Left colon (tissue), 2 donors: ENCODE measurements at places on chromosomes 5 and 9. TPM values are rescaled to one million over a fixed set of nuclear protein-coding genes. Genes with fewer than 3 reads are reported as not detected.
A peak's percentile ranks its signal among the peaks of the same experiment; 100 is the strongest.

GMCL2 gene
- total RNA-seq: not detected

GRCh38 chr9:88007291-88007650 is 32.9 kb upstream of the CDK20 start:
- DNase-seq: no peak

GRCh38 chr9:87178302-87178701 is 231.0 kb upstream of the GAS1 start:
- DNase-seq: no peak

SLC46A2 gene
- total RNA-seq: not detected

DNA sequence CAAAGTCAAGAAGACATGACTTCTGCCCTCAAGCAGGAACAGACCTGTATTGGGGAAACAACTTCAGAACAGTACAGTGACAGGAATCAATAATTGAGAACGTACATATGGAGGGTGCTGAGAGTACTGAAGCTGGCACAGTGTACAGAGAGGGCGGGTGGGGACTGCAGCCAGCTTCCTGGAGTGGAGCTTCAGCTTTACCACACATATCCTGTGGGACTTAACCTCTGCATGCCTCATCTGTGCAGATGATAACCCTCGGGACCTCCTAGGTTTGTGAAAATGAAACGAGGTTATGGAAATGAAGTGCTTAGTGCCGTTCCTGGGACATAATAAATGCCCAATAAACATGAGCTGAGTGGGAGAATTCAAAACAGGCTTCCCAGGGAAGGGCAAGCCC is 22.1 kb upstream of the RARS1 start:
- no peak for DNase-seq

PCDHB9 gene
- total RNA-seq: 0.61 TPM

DNA sequence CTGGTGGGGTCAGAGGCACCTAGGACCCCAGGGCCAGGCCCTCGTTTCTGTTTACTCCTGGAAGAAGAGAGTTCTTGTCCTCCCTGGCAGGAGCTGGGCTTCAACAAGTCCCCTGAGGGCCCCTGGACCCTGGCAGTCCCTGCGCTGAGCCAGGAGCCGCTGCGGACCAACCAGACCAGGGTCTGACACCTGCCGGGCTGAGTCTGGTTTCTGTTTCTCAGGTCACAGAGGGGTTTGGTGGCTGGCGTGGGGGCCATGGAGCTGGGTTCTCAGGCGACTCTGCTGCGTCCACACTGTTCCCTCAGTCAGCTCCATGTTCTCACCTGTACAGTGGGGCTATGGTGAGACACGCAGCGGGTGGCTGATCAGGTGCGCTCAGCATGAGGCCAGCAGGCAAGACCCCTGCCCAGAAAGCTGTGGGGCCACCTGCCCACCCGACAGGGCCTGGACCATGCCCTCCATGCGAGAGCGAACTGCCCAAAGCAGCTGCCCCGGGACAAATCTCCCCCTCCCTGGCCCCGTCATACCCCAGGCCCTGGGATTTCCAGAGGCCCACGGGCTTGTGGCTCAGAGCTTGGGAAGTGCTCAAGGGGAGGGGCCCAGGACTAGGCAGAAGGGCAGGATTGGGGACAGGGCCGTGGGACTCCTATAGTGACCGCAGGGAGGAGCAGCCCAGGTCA is 17.9 kb upstream of the NOTCH1 start:
- DNase-seq: no peak

CORO2A gene
- total RNA-seq: 70.4 TPM

C5orf58 gene
- total RNA-seq: not detected

- peak; percentile 59 for DNase-seq
Measured at GRCh38 chr9:137492464-137493363, 33.6 kb upstream of the NSMF start.

ZNF462 gene
- 33.4 TPM for total RNA-seq

GRCh38 chr5:132773114-132773513 is 3.9 kb downstream of the SEPTIN8 start:
- DNase-seq: no peak

DNA sequence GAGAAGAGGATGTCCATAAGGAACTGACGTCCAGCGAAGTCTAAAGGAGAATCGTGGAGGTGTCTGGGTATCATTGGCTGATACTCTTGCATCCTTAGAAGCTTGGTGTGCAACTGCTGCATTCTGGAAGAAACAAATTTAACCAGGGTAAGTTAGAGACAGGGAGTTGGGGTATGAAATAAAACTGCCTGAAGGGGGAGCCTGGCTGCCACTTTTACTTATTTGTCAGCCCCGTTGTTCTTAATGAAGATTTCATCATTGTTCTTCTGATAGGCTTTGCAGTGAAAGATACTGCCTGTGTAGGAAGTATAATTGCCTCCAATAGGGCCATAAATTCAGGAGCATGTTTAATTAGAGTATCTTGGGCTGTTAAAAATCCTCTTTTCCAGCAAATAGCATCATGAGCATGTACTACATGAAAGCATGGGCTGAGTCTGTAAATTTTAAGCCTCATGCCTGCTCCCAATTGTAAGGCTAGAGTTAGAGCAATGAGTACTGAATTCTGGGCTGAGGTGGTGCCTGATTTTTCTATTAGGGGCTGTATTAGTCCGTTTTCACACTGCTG is 1264.5 kb upstream of the ACO1 start:
- DNase-seq: no peak

GRCh38 chr5:159427180-159428012 is 97.1 kb upstream of the IL12B start:
- DNase-seq: no peak

DNA sequence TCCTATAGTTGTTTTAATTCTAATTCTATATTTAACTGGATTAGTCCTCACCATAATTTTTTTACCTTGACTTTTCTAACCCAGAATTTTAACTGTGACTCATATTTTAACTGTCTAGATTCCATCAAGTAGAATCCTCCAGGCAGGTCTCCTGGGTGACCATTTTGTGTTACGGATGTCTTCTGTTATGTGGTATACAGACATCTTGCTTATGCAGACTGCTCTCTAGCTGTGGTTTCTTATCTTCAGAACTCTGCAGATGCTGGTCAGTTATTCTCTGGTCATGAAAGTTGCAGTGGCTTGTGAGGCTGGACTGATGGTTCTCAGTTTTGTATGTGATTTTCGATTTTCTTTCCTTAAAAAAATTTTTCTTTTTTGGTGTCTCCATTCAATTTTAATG is 139.4 kb downstream of the ATG10 start:
- DNase-seq: no peak

- DNase-seq: no peak
Measured at GRCh38 chr5:35096216-35096615, 48.5 kb upstream of the AGXT2 start.

- DNase-seq: no peak
Measured at GRCh38 chr9:1748407-1748806, 266.7 kb upstream of the SMARCA2 start.

GRCh38 chr5:86970361-86970760 is 297.3 kb upstream of the RASA1 start:
- no peak for DNase-seq
